Psoas muscle (tissue), 8 donors: ENCODE measurements at places on chromosomes 13 and 19.

GRCh38 chr13:33917190-33917589 lies 99.2 kb downstream of the RFC3 start:
- DNase-seq: no peak

- DNase-seq: no peak
These were observed 543.3 kb upstream of the SPRY2 start for GRCh38 chr13:80884056-80884785.

DNA sequence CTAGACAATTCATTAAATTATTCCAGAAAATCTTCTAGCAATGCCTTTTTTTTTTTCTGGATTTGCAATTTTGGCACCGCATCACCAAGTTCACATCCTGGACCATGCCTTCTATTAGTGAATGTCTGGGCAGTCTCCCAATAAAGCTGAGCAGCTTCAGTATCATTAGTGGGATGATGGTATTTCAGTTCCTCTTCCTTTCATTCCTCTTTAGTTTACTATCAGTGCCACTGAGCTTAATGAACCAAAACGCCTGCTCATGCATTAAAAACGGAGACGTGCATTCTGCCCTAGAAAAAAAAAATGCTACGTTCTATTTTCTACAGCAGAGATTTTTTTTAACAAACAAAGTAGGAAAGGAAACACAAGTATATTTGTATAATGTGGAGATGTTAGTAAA lies 343.0 kb downstream of the PCDH9 start:
- DNase-seq: no peak

GRCh38 chr19:10644260-10645007 lies 9.7 kb upstream of the ILF3 start:
- DNase-seq: peak; percentile 93

DNA sequence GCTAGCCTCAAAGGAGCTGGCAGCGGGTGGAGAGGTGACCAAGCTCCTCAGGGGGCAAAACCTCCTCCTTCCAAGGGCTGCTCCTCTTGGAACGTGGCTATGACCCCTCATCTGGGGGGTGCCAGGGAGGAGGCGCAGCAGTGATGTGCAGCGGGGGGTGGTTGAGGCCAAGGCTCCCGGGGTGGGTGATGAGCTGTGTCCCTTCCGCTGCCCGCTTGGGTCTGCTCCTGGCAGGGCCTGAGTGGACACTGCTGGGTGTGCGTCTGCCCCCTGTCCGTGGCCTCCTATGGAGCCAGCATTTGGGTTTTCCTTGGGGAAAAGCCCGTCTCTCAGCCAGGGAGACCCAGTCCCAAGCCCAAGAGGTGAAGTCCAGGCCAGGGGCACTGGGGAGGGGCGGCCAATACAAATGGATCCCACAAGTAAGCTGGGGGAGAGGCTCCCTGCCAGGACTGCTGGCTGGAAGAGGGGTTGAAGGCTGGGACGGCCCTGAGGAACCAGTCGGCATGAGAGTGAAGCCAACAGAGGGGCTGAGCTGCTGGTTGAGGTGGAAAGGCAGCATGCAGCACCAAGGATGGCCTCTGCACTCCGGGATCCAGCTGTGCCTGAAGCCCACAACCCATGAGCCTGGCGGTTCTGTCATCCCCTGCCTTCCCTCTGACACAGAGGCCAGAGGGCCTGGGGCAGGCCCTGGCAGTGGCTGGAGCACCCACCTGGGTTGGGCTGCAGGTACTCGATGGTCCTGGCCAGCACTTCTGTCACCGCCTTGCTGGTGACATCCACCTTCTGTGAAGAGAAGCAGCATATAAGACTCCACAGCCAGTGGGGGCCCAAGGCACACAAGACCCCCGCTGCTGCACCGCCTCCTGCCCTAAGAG lies 22.7 kb downstream of the MPND start:
- no peak for DNase-seq

DNA sequence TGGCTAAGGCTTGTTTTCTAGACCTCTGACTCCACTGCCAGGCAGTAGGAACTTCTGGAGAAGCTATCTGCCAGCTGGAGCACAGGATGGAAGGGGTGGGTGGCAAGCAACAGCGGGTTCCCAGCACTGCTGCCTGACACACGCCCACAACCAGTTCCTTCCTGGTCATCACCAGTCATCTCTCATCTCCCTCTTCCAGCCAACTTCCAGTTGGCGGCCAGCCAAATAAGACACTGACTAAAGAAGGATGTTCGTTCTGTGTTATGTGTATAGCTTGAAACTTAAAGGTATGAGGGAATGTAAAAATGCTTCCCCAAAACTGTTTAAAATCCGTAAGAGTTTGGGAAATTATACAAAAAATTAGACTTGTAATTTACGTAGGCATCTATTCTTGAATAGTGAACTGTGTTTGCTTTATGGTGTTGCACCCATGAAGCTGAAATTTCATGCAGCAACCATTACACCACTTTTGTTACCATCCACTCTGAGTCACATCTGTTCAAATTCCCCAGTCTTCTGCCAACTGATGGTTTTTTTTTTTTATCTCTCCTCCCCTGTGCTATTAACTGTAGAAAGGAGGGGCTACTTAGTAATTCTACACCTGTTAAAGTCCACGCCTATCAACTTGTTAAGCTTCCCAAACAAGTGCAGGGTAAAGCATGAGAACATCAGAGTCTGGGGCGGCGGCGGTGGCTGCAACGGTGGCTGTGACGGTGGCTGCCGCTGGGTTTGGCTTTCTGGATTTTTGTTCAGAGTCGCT lies 86.2 kb upstream of the FRY start:
- DNase-seq: peak; percentile 84

DNA sequence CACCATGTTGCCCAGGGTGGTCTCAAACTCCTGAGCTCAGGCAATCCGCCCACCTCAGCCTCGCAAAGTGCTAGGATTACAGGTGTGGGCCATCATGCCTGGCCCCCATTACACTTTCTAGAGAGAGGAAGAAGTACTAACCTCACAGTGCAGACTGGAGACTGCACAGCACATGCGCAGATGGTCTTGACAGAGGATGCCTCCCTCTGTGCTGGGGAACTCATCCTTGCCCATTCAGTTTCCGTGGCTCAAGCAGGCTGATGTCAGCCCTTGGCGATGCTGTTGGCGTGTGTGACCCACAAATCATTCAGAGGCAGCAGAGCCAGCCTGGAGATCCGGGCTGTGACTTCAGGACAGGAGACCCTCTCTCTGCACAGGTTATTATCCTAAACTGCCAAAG lies 14.6 kb upstream of the FFAR2 start:
- DNase-seq: no peak

- no peak for DNase-seq
These were observed 112.2 kb downstream of the FGF14 start for GRCh38 chr13:102289606-102290005.

DNA sequence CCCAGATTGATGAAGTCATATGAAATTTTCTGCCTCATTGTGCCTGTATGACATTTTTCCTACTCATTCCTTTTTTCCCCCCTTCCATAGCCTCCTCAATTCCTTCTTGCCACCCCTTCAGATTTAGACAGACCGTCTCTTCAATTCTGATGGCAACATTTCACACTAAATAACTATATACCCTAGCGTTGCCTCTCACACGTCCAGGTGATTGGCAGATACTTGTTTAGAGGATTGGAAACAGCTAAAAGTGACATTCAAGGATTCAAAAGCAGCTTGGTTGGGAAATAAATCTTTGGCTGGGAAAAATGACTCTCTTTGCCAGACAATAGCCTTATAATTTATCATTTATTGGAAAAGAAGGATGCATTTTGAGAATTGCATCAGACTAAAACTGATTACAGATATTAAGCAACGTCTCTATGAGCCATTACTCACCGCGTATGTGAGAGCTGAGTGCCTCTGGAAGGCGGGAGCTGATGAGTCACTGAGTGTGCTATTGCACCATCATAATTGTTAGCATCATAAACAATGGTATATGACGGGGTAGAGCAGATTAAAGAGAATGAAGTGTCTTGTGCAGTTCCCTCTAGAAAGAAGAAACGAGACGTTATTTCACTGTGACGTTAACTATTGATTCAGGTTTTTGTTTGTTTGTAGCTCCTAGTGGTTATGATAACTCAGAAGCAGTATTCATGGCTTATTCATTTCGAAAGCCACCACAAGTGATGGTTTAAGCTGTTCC lies 61.1 kb upstream of the FAM216B start:
- no peak for DNase-seq

- no peak for DNase-seq
These were observed 16.0 kb upstream of the SLC7A10 start for GRCh38 chr19:33241530-33242101.

DNA sequence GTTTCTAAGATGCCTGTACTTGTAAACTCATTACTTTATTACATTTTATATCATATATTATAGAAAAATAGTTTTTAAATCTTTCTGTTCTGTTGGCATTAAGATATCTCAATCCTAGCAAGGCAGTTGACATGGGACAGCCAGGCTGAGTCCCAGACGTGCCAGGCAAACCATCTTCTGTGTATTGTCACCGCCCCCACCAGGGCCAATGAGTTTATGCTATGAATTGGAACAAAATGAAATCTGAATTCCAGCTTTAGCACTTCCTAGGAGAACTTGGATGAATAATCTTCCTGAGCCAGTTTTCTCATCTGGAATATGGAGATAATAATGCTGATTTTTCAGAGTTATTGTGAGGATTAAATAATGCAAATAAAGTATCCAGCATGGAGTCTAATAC lies 79.9 kb upstream of the GSX1 start:
- DNase-seq: no peak

DNA sequence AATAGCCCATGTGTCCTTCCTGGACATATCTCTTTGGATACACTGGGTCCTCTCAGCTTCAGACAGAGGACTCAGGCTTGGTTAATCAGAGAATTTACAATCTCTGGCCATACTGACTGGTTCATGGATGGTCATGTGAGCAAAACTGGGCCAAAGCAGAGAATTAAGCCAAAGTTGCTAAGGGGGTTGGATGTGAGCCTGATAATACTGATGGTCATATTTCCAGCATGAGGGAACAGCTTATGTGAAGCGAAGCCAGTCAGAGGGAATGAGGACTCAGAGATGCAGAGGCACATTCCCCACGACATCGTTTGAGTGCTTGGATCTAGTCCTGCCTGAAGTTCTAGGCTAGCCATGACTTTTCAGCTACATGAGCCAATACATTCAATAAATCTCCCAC lies 22.0 kb upstream of the LRRC4B start:
- no peak for DNase-seq

DNA sequence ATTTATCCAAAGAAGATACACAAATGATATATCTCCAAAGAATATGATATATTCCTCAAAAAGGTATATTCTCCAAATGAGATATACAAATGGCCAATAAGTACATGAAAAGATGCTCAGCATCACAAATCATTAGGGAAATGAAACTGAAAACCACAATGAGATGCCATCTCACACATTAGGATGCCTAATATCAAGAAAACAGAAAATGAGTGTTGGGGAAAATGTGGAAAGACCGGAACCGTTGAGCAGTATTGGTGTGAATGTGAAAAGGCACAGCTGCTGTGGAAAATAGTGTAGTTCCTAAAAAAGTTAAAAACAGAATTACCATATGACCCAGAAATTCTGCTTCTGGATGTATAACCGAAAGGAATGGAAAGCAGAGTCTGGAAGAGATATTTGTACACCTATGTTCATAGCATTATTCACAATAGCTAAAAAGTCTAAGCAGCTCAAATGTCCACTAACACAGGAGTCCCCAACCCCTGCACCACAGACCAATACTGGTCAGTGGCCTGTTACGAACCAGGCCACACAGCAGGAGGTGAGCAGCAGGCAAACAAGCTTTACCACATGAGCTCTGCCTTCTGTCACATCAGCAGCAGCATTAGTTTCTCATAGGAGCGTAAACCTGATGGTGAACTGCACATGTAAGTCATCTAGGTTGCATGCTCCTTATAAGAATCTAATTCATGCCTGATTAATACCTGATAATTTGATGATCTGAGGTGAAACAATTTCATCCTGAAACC lies 291.9 kb downstream of the PCDH20 start:
- DNase-seq: no peak

DNA sequence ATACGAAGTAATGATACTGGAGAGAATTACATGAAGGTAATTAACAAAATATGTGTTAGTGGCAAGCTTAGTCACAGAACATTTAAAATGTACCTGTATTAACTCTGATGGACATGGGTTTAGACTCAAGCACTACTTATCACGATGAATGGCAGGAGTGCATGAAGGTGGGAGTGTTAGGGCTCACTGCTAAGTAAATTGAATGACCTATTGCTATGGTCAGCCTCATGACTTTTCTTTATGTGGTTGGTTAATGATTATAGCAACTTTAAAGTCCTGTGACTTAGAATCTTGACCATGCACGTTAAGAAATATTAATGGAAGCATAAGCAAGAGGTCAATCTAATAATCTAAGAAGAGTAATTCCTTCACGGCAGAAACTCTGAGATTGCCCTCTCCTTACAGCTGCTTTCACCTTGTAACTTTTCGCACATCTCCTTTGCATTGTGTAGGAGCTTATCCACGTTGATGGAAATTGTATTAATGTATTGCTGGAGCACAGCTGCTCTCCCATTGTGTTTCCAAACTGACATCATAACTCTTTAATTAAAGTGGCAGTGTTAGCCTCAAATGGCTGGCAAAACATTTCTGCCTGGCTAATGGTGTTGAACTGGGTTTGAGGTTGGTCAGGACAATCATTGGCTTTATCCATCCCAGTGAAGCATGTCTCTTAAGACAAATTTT lies 114.5 kb downstream of the RXFP2 start:
- DNase-seq: no peak

- DNase-seq: no peak
These were observed 12.0 kb downstream of the LPAR6 start for GRCh38 chr13:48400850-48401291.

- no peak for DNase-seq
These were observed 46.8 kb upstream of the CYP2A7 start for GRCh38 chr19:40928850-40929249.

GRCh38 chr19:1067341-1067957 lies 482 bp downstream of the ARHGAP45 start:
- peak; percentile 20 for DNase-seq

DNA sequence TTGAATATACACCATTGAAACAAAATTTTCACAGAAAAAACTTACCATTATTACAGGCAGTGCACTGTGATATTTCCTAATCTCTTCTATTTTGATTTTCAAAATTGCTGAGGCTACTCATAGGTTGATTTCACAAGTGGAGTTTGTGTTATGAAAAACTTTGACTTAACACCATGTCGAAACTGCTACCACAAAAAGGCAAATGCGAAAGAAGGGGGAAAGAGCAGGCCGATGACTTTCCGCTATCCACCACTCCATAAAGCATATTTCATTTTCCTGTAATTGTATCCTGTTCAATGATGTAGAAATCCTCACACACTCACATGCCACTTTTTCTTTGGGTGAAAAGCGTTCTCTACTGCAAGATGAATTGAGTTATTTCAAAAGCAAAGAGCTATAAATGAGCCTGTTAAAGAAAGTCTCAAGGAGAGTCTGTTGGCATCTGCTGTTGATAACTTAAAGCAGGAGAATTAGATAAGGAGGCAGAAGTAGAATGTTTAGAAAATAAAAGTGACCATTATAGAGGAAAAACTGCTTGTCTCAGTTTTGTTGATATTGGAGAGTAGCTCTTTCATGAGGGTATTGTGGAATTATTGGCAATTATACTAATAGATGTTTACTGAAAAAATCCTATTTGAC lies 18.8 kb downstream of the KL start:
- no peak for DNase-seq
